ENCODE measurements at places on chromosomes 7 and 10.

DNA sequence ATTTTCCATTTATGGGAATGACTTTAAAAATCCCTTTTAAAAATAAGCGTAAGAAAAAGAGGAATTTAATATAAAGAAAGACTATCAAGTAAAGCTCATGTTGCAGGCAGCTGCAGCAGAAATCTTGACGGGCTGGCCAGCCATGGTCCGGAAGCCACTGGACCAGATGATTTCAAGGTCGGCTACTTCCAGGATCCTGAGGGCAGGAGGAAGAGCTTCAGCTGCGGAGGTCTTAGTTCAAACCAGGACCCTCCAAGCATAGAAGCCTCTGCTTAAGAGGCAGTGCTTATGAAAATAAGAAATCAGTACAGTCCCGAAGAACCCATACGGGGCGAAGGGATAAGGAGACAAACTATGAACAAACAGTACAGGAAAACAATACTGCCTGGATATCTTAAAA is 220.2 kb upstream of the CELF2 start:
- no peak for DNase-seq

- DNase-seq = peak; percentile 43
Measured at GRCh38 chr10:69335063-69335587, 56.8 kb downstream of the HK1 start.

- no peak for DNase-seq
Measured at GRCh38 chr7:36151921-36152755, 916 bp upstream of the EEPD1 start.

GRCh38 chr7:93958216-93958615 is 36.7 kb downstream of the GNG11 start:
- no peak for DNase-seq

- no peak for DNase-seq
Measured at GRCh38 chr10:97923057-97923456, 73.4 kb downstream of the GOLGA7B start.

- no peak for DNase-seq
Measured at GRCh38 chr7:129122751-129123509, 21.6 kb upstream of the TSPAN33 start.

DNA sequence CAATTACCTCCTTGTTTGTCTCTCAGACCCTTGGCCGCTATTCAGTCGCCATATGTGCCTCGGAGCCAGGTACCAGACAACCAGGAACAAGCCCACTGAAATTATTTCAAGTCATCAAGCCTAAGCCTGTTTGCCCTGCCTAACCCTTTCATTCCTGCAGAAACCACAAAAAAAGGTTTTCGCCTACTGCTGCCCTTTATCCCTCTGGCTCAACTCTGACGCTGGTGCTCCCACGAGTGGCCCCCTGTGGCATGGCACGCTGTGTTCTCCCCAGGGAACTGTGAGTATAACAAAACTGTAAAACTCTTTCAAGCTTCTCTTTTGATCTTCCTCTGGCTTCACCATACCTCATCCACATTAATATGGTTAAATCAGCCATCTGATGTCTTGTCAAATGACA is 215.7 kb upstream of the CDC14C start:
- no peak for DNase-seq

- no peak for DNase-seq
Measured at GRCh38 chr10:57972783-57973182, 294.9 kb downstream of the IPMK start.

- no peak for DNase-seq
Measured at GRCh38 chr10:128803790-128804189, 663.3 kb upstream of the MGMT start.

DNA sequence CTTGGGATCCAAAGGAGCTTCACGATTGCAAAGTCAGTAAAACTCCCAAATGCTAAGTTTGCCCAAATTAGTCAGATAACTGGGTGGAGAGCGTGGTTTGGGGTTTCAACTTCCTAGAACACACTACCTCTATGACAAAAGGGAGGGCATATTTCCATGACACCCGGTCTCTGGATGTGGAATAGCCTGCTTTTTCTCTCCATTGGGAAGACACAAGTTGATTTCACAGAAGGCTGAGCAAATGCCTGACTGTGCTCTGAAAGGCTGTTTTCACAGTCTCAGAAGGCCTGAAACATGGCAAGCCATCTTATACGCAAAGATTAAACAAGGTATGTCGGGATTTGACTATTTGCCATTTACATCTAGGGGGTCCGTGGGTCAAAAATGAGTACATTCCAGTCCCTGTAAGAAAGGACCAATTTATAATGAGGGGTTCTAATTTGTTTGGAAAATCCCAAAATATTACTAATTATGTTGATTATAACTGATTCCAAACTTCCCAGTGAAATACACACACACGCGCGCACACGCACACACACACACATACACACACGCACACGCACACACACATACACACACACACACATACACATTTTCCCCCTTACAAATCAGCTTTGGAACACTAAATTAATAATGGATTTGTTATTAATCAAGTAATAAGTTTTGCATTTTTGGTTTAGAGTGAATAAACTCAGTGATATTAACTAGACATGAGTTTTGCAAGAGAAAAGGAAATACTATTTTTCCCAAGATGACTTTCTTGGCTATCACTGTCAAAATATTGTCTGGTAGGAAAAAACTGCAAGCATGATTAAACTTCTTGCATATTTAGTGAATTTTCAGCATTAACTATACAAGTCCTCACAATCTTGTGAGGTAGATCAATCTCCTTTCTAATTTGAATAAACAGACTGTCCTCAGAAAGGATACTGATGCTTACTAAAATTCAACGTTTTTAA is 105.0 kb downstream of the PRTFDC1 start:
- no peak for DNase-seq

DNA sequence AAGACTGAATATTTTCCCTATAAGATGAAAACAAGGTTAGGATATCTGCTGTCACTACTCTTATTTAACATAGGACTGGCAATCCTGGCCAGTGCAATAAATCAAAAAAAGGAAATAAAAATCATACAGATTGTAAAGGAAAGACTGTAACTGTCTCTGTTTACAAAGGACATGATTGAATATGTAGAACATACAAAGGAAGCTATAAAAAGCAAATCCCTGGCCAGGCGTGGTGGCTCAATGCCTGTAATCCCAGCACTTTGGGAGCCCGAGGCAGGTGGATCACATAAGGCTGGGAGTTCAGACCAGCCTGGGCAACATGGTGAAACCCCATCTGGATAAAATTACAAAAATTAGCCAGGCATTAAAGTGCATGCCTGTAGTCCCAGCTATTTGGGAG is 15.8 kb downstream of the ZNF485 start:
- DNase-seq = no peak

- no peak for DNase-seq
Measured at GRCh38 chr7:98119256-98119918, 12.7 kb downstream of the LMTK2 start.

GRCh38 chr10:59847326-59847725 is 59.0 kb downstream of the CCDC6 start:
- DNase-seq = no peak

DNA sequence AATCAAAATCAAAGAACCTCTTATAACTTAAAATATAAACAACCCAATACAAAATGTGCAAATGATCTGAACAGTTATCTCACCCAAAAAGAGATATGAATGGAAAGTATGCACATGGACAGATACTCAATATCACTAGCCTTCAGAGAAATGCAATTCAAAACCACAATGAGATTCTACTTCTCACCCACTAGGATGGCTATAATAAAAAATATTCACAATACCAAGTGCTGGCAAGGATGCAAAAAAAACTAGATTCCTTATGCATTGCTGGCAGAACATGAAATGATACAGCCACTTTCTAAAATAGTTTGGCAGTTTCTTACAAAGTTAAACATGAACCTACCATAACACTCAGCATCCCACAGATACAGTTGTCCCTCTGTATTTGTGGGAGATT is 130.1 kb upstream of the LRRN3 start:
- DNase-seq = no peak

DNA sequence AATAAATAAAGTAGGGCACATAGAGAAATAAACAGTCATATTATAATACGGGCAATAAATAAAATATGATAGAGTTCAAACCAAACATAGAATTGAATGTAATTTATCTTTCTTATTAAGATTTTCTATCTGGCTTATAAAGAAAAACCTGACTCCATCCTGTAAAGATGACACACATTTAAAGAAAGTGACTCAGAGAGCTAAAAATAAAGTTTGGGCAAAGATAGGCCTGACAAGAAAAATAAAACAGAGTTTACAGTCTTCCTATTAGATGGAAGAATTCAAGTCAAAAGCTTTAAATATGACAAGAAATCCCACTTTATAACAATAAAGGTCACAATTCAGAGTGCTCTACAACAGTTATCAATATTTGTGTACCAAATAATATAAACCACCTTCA is 580.6 kb downstream of the PHTF2 start:
- no peak for DNase-seq

DNA sequence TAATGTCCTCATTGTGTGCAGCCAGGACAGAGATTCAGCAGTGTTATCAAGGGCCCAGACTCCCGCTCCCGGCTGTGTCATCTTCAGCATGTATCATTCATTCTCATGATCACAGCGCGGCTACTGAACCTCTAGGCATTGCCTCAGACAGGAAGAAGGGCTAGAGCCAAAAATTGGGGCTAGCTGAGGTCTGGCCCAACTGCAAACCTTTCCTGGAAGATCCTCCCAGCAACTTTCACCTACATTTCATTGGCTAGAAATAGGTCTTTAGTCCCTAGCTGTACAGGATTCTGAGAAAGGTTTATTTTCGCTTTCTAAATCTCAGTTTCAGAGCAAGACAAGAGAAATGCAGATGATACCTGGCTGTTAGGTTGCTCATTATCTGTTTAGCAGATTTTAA is 81.9 kb downstream of the CREM start:
- no peak for DNase-seq

DNA sequence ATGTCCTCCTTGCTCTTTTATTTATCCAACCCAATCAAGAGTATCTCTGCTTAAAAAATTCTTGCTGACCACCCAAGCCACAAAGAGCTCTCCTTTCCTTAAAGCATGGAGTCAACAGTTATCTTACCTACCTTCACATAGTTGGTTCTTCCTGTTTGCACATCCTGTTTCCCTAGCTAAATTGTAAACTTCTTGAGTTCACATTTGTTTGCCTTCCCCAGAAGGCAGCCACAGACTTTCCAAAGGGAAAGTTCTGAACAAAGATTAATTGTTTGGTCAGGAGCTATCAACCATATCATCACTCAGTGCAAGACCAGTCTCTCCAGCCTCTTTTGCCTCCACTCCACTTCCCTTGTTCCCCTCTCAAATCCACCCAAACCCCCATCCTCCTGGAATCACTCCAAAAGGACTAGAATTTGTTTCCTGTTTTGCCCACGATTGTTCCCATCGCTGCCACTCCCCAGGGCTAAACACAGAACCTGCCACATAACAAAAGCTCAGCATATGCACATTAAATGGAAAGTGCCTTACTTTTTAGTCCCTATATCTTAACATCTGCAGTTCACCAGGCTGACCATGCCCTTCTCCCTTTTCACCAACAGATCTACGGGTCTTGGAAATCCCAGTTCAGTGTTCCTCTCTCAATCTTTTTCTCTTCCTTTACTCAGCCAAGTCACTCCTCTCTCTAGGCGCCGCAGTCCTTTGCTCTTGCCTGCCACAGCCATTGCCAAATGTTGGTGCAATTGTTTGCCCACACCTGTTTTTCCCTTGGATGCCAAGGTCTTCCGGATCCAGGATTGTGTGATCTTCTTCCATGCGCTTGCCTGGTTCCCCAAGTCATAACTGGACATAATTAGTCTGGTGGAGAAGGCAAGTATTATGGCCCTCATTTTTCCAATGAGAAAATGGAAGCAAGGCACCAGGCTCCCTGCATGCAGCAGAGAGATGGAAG is 265.5 kb downstream of the KCNMA1 start:
- DNase-seq = no peak

GRCh38 chr7:15753887-15754579 is 67.5 kb upstream of the MEOX2 start:
- no peak for DNase-seq

- DNase-seq = no peak
Measured at GRCh38 chr10:128286141-128286761, 160.0 kb upstream of the MKI67 start.

GRCh38 chr7:86158111-86158510 is 485.6 kb upstream of the GRM3 start:
- no peak for DNase-seq

GRCh38 chr7:18995270-18995671 is 122.2 kb downstream of the TWIST1 start:
- no peak for DNase-seq

GRCh38 chr10:4514445-4515108 is 311.4 kb upstream of the AKR1E2 start:
- DNase-seq = no peak

- no peak for DNase-seq
Measured at GRCh38 chr7:157482517-157483087, 145.8 kb downstream of the DNAJB6 start.

GRCh38 chr10:81472927-81473470 is 402.0 kb upstream of the NRG3 start:
- DNase-seq = no peak

DNA sequence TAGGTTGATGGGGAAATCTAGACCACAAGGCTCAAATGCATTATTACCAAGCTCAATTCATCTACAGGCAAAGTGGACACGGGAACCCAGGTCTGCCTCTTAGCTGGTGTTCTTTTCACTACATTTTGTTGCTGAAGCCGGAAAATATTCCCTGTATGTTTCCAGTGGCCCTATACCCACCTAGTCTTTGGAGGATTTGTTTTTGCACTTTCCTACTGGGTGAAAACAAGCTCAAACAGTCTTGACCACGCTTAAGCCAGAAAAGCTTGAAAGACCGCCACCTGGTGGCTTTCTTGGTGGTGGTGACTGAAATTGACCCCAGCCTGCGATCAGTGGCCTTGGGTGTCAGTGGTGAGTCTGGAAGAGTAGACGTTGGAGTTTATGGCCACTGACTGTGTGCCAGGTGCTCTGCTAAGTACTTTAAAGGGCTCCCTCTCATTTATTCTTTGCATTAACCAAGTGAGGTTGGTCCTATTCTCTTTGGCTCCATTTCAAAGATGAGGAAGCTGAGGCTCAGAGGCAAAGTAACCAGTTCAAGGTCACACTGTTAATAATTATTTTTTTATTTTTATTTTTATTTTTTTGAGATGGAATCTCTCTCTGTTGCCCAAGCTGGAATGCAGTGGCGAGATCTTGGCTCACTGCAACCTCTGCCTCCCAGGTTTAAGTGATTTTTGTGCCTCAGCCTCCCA is 11.1 kb upstream of the CRTAC1 start:
- peak; percentile 29 for DNase-seq

DNA sequence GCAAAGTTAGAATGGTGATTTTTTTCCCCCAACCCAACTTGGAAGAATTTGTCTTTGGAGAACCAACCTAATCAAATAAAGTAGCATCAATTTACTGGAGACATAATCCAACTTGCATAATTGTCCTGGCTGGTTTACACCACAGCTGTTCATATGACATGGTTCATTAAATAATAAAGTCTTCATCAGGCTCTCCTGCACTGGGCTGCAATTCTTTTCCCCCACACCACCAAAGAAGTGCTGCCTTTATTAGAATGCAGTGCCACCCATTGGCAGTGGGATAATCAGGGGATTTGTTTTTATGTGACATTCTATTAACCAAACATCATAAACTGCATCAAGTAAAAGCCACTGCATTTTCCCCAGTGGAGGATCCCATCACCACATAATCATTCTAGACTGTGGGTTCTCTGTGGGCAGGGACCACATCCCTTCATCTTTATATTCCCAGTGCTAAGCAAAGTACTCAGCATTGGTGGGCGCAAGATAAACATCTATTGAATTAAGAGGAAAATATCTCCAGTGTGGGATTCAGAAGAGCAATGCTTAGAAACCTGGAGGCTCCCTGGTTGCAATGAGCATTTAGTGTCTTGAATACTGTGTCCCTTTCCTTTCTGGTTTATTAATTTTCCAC is 322.0 kb downstream of the KCNMA1 start:
- DNase-seq = no peak

- DNase-seq = no peak
Measured at GRCh38 chr10:83248106-83248631, 891.1 kb upstream of the GHITM start.

Data from KG1 (cell line).